Trophoblast cell (in vitro differentiated cells and primary cell): ENCODE measurements at places on chromosomes 12 and 14.

DNA sequence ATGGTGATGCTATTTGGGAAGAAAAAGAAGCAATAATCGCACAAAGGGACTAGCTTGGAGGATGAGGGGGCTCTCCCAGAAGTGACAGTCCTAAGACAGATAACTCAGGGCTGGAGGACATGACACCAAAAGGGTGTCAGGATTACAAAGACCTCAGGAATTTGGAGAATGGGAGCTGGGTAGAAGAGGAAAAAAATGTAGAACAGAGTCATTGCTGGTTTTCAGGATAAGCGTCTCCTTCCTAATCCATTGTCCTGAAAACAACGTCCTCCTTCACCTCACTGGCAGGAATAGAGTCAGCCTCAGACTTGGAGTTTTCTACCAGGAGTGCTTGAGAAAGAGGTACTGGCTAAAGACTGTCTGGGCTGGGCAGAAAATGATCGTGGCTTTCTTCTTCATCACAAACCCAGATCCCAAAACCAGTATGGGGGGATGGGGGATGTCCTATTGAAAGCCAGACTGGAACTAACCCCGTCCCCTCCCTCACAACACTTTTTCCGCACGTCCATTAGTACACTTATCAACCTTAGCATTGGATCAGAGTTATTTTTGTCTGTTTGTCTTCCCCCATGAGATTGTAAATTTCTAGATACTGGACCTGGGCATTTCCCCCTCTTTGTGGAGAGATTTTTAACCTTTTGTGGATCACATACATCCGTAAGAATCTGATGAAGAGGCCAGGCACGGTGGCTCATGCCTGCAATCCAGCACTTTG is 14.3 kb downstream of the B4GALNT3 start:
- DNase-seq, result peak; percentile 67

GRCh38 chr12:102050660-102051430 is 10.9 kb downstream of the WASHC3 start:
- no peak for DNase-seq

DNA sequence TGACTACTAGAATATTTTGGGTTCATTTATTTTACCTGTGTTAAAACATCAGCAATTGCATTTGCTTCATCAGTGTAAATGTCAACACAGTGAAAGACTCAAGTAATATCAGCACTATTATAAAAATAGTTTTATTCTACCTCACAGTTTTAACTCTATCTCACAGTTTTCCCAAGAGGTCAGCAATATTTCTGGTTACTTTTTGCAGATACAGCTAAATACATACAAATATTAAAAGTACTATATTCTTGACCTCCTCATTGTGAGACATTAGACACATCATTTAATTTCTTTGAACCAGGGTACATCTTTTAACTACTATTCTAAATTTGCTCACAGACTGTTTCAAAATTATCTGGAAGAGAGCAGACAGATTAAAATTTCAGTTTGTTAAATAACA is 321.7 kb upstream of the OR4E1 start:
- DNase-seq, result no peak

DNA sequence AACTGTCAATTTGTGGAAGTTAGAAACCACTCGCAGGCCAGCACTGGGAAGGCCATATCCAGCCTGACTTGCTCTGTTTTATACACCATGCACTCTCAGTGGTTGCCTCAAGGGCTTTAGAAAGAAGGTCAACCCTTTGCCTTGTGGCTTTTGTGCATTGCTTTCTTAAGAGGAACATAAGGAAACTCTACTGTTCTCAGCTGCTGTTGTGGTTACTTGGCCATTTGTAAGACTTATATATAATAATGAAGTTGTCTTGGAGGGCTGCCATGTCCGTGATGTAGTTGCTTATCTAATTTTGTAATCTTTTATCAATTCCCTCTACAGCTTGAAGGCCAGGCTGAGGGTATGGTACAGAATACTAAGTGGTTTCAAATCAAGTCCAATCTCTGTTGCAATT is 637.8 kb downstream of the DIO2 start:
- no peak for DNase-seq

DNA sequence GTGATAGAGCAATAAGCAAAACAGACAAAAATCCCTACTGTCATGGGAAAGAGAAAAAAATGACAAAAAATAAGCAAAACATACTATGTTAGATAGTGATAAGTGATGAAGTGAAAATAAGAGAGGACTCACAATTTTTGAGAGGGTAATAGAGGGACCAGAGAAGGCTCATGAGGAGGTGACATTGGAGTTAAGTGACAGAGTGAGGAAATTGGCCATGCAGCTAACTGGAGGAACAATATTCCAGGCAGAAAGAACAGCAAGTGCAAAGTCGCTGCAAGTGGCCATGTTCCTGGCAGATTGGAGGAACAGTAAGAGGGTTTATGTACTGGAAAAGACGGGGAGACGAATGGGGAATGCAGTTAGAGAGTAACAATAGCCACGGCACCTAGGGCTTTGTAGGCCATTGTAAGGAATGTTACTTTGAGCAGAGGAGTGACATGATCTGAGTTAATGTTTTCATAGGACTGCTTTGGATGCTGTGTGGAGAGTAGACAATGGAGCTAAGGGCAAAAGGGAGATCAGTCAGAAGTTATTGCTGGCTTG is 1.4 kb upstream of the SAV1 start:
- DNase-seq, result no peak

GRCh38 chr12:93853698-93854478 is 176.7 kb downstream of the CRADD start:
- DNase-seq, result no peak

DNA sequence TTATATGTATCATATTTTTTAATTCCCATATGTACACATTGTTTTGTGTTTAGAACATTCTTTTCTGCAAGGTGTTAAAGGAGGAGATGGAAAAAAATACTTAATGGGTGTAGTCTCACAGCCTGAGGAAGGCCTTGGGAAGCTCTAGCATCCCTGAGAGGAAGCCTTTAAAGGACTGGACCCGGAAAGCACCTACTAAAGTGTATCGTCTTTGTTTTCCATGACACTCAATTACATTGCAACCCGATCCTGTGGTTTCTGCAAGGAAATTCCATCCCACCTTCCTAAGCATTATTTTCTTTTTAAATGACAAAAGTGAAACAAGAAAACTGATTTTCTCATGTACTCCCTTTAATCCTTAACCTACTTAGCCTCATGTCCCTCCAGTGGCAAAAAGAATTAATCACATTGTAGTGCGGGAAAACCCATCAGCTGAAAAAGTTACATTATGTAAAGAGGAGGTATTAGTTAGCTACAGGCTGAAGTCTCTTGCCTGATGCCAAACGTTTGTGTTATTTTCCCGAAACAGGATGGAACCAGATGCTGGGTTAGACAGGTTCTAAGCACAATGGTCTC is 147.8 kb upstream of the CPSF6 start:
- DNase-seq, result no peak

GRCh38 chr12:25269701-25270100 is 19.0 kb upstream of the KRAS start:
- DNase-seq, result no peak

- no peak for DNase-seq
Measured at GRCh38 chr14:55926007-55926406, 192.2 kb upstream of the PELI2 start.

DNA sequence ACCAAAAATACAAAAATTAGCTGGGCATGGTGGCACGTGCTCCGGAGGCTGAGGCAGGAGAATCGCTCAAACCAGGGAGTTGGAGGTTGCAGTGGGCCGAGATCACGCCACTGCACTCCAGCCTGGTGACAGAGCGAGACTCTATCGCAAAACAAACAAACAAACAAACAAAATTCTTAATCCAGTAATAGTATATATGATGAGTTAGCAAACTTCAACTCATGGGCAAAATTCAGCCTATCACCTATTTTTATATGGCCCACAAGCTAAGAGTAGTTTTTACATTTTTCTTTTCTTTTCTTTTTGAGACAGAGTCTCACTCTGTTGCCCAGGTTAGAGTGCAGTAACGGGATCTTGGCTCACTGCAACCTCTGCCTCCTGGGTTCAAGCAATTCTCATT is 14.9 kb downstream of the ATF7 start:
- DNase-seq, result no peak

DNA sequence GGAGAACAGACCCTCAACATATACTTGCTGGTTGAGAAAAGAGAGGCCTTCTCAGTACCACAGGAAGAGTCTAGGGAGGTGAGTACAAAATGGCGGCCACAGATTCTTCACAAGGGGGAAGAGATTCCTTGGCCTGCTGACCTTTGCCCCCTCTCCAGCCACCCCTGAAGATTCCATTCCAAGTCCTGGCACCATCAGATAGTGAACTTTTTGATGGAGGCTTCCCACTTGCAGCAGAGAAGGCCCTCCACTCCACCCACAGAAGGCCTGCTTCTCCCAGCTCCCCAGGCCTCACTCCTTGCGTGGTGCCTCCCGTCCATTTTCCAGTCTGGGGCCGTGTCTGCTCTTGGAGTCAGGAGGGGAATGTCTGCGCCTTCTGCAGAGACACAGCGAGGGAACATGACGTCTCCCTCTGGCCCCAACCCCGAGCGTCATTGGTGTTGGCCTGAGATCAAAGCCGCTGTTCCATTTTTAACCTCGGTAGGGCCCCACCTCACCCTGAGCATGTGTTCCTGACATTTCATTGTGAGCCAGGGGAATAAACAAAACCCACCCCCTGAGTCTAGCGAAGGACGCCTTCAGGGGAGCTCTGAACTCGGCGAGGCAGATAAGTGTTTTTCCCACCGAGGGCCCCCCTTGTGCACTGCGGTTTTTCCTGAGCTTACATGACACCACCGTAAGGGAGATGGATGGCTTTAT is 268.7 kb upstream of the TBX3 start:
- DNase-seq, result no peak
